CD4-positive, alpha-beta T cell treated with Interleukin-4 for 4 hours (primary cell): ENCODE measurements at places on chromosomes 2 and 18.
A peak's percentile ranks its signal among the peaks of the same experiment; 100 is the strongest.

- peak; percentile 75 for DNase-seq
Measured at GRCh38 chr2:231642631-231643494, 50.2 kb downstream of the TEX44 start.

GRCh38 chr2:223594259-223594658 is 7.9 kb downstream of the SCG2 start:
- DNase-seq = no peak

DNA sequence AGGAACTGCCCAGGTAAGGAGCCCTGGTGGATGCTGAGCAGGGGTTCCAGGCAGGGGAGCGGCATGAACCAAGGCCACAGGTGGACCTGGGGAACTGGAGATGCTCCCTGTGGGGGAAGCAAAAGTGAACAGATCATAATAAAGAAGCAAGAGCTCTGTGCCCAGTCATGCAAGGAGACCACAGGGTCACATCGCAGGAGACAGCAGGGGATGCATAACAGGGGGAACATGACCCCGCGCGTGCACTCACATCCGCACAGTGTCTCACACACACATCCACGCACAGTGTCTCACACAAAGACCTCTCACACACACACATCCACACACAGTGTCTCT is 473.3 kb upstream of the HS6ST1 start:
- DNase-seq = no peak

GRCh38 chr2:24546669-24547068 is 55.6 kb downstream of the NCOA1 start:
- no peak for DNase-seq

GRCh38 chr2:38734299-38735058 is 16.7 kb downstream of the SRSF7 start:
- no peak for DNase-seq

DNA sequence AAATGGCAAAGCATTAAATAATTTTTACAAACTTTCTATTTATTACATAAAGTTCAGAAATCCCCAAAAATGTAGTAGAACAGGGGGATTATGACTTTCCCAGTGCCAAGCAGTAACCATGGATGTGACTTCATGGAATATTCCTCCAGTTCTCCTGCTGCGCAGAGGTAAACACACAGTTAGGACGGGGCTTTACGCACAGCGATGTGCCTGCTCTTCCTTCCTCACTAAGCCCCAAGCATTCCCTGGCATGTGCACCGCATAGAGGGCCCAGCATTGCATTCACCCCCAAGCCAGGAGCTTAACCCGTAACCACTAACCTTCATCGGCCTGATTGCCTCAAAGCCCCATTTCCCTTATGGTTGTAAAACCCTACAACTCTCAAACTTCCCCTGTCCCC is 471.7 kb downstream of the SOX11 start:
- no peak for DNase-seq

DNA sequence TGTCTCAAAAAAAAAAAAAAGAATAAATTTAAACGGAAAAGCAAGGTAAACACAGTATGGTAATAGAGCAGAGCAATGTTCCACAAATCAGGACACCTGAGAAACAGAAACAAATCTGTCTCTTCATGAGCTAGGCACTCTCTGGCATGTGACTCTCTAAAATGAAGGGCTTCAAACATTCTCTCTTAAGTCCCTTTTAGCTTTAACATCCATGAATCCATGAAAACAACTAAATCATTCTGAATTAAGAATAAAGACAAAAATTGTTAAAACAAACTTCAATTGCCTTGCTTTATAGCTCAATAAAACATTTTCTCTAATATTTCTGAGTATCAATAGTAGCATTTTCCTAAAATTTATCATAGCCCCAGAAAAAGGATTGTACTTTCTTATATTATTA is 132.1 kb downstream of the NBAS start:
- DNase-seq = no peak

DNA sequence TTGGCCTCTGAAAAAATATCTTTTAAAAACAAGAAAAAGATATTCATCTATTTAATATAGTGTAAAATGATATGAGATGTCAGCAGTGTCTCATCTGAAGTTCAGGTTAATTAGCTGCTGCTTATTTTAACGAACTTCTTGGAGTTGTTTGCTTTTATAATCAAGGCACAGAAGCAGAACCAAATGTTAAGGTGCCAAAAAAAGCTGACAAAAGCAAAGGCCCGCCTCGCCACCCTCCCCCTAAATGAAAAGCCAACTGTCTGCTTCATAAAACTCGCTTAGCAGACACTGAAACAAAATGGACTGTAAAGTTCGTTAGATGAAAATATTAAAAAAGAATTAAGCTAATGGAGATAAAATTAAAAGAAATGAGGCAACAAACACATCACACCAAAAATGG is 562.6 kb downstream of the ZEB2 start:
- no peak for DNase-seq

DNA sequence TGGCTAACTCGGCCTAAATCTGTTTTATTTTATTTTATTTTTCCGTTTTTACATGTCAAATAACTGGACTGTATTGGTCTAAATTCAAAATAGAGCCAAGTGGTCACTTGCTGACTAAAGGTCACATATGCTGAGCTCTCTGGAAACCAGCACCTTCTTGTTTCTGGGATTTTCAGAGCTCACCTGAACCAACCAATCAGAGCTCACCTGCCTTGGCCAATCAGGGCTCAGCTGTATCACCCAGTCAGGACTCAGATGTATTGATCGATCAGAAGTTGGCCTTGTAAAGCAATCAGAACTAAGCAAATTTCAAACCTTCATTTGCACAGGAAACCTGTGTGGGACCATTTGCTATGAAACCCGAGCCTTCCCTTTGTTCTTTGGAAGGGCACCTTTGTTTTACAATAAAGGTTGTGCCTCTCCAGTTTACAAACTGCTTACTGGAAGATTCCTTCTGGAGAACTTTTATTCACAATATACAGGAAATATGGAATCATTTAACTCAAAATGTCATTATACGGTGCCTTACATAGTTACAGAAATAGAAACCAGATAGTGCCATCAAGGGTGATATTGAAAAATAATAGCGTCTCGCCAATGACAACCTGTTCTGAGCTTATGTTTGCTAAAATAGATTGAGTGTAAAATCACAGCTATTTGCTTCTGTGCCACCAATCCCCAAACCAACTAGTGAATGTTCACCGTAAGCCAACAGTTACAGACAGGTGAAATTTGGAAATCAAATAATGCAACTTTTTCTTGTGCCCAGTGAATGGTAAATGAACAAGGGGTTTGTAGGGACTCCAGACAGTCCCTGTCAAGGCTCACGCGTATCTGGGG is 17.3 kb upstream of the PSD4 start:
- no peak for DNase-seq

GRCh38 chr2:36044411-36044810 is 311.2 kb upstream of the CRIM1 start:
- no peak for DNase-seq

GRCh38 chr2:203328760-203329540 is 756 bp downstream of the ABI2 start:
- peak; percentile 11 for DNase-seq

DNA sequence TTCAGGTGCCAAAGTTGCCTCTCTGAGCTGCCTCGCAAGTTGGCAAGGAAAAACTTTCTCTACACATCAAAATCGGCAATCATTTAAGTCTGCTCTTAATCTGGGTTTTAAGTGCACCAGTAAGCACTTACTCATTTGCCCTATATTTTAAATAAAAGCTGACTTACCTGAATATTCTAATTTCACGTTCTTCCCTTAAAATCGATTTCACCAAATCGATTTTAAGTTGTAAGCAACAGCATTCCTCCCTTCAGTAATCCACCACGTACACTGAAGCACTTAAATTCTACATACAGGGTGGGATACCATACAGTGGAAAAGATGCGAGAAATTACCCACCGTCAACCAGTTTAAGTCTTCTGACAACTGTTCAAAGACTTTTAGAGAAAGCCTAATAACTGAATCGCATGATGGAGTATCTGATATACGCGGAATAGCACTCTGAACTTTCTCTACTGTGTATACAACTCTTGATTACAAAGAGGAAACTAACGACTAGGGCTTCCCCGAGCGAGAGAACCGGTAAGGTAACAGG is 1.6 kb downstream of the PPP3R1 start:
- DNase-seq = no peak

DNA sequence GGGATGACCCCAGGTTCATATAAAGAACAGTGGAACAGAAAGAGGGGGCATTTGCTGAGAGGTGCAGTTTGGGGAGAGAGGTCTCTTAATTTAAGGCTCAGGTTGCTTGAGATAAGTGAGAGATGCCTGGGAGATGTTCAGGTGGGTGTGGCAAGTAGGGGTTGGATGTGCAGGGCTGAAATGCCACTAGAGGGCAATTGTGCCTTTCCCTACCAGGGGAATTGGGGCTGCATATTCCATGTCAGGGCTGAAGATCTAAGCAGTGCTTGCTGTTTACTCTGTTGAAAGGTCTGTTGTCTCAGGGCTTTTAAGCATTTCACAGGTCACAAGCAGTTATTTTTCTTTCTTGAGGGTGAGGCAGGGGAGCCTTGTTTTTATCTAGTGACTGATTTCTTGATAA is 7.8 kb downstream of the CCDC85A start:
- DNase-seq = no peak

DNA sequence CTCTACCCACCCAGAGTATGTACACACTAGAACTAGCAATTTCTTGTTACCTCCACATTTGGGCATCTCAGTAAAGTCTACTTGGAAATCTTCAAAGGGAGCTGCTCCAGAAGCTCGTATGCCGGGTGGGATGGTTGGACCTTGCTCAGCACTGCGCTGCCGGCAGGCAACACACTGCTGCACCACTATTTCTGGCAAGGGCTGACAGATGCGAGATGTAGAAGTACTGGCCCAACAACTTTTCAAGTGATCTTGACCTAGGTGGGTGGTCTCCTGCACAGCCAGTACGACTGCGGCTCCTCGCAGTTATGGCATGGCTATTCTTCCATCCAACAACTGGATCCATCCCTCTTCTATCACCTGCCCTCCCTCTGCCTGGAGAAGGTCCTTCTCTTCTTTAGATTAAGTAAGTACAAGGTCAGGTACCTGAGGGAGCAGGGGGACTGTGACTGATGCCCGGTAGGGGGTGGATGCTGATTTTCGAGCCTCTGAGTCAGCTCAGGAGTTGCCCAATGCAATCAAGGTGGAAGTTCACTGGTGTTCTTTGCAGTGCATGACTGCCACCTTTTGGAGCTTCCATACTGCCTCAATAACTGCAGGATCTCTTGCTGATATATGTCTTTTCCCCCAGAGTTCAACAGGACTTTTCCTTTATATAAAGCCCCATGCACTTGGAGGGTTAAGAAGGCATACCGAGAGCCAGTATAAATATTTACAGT is 100.4 kb upstream of the SLC1A4 start:
- DNase-seq = no peak
